ENCODE measurements at places on chromosomes 16 and 17.

GRCh38 chr17:38578229-38579082 is 27.3 kb downstream of the SRCIN1 start:
- no peak for DNase-seq

- no peak for DNase-seq
Measured at GRCh38 chr16:67930191-67930590, 1.5 kb downstream of the CTRL start.

DNA sequence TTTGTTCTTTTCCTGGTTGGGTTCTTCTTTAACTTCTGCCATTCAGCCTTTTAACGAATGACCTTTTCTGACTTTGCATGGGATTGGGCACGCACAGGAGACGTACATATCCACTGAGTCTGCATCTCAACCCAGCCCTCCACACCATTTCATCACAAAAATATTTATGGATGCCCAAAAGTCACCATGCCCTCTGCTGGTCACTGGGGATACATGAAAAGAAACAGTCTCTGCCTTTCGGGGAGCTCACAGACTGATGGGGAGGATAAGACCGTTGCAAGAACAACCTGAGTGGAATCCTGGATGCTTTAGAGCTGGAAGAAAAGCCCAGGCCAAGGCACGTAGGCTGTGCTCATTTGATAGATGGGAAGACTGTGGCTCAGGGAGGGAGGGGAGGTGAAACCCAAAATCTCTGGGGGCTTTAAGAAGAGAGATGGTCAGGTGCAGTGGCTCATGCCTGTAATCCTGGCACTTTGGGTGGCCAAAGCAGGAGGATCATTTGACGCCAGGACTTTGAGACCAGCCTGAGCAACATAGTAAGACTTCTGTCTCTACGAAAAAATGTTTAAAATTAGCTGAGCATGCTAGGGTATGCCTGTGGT is 7.9 kb upstream of the MT2A start:
- DNase-seq: no peak

DNA sequence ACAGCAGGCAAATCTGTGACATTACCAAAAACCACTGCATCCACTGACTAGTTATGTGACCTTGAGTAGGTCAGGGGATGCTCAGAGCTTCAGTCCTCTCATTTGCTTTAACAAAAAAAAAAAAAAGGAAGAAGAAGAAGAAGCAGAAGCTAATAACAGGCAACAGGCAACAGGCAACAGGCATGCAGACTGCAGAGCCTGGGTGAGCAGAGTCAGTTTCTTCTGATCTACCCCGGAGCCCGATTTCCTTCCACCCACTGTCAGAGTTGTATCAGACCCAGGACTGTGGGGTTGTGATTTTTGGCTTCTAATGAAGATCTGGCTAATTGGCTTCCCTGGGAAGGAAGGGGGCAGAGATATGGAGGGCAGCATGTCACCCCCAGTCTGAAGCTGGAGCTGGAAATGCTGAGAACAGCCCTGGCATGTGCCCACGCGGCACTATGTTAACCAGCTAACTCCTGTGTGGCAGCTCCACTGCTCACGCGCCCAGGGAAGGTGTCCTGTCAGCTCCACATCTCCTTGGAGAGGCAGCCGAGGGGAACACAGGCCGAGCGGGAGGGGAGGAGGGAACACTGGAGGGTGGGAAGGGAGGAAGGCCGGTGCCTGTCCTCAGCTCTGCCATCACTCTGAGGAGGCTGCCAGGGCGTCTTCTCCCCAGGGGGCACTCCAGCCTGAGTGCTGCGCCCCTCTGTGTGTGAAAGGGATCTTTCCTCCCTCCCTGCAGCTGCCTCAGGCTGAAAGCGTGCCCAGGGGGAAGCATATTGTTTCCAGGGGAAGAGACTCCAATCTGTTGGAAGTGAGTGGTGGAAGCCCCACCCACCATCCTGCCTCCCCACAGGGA is 17.6 kb downstream of the SRCIN1 start:
- no peak for DNase-seq

GRCh38 chr17:49861150-49861884 is 13.4 kb upstream of the TAC4 start:
- no peak for DNase-seq

GRCh38 chr16:1963806-1964505 is 670 bp downstream of the RPS2 start:
- DNase-seq: no peak

GRCh38 chr16:73418051-73418450 is 370.1 kb upstream of the ZFHX3 start:
- DNase-seq: no peak

DNA sequence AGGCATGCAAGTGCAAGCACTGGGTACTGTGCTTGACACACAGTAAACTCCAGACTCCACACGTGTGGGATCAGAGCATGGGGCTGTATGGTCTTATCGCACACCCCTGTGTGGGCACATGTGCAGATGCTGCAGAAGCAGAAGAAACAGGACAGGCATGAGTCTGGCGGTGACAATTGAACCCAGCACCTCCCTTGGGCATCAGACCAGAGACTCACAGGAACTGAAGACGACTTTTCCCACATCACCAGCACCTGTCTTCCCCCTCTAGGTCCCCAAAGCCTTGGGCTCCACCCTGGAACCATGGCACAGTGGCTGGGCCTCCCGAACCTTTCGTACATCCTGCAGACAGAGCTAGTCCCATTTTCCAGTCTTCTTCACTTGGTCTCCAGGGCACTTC is 126.4 kb upstream of the CDH5 start:
- DNase-seq: no peak

DNA sequence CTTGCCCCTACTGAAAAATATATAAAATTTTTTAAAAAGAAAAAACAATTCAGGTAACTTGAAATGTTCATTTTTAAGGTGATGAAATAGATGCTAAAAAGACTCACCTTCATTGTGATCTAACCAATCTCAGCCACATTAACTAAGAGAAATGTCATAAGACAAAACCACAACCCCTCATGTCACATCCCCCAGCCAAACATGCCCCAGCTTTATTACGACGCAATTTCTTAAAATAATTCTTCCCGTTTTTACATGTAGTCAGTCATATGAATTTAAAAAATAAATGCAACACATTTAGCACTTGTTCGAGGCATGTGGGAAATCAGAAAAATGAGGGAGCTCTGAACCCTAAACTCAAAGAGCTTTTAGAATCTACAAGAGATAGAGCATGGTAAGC is 9.5 kb downstream of the AMFR start:
- no peak for DNase-seq

DNA sequence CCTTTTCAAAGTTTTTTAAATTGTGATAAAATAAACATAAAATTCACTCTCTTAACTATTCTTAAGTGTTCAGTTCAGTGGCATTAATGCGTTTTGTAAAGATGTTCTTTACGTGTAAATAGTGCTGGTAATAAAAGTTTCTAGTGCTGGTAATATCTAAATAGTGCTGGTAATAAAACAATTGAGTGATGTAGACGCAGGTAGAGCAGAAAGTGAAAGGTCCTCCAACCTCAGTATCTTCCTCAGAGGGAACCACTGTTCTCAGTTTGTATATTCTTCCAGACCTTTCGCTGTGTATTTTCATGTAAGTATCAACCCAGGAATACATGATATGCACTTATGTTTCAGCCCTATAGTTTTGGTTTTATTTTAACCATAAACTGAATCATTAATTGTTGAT is 53.1 kb downstream of the CLEC16A start:
- no peak for DNase-seq

DNA sequence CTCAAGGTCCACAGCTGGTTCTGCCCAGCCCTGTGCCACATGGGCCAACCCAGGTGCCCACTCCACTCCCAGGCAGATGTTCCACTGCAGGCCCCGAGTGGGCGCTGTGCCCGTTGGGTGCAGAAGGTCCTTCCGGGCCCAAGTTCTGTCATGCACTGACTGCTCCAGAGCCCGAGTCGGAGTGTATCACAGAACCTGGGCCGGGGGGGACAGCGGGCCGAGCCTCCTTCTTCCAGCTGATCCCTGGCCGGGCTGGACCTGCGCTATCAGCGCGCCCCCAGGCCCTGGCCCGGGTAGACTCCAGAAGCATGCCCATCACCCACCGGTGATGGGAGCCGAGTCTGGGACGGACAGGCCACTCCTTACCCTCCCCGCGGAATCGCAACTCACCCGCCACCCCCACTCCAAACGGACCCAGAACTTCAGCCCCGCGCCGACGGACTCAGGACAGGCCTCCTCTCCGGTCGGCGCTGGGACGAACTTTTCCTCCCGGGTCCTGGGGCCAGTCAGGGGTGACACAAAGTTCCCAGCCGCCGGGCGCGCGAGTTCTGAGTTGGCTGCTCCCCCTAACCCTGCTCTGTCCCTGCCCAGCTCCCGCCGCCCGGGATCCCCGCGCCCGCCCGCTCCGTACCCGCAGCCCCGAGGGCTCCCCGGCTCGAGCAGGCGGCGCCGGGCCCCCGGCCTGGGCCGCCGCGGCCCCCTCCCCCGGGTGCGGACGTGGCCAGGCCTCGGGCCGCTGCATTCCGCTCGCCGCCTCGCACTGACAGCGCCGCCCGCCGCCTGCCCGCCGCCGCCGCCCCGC is at the start of gene COPZ2:
COPZ2 (minus strand) TSS at position 762 of the 802 bp plus-strand sequence; CDS start at position 742, 20 bp downstream.
- DNase-seq: no peak

GRCh38 chr16:17324451-17324850 is 146.3 kb downstream of the XYLT1 start:
- no peak for DNase-seq

DNA sequence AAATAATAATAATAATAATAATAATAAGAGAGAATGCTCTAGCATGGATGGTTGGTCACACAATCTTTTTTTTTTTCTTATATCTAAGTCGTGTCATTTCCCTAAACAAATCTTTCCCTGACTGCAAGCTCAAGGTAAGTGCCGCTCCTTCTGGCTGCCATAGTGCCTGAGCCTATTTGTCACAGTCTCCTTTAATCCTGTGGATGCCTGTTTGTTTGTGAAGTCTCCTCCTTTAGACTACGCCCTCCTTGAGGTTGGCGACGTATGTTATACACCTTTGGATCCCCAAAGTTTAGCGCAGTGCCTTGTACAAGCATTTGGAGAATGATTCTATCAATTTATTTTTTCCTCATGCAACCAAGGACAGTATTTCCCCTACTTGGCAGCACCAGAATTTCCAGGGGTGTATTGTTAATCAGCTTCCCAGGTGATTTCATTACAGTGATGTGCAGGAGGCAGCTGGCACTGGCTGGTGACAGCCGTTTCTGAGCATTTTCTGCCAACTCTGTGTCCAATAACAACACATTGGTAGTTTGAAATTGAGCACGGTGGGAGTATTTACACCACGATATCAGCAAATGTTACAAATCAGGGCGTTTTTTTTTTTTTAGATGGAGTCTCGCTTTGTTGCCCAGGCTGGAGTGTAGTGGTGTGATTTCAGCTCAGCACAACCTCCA is 26.6 kb downstream of the TMEM238L start:
- DNase-seq: no peak

- no peak for DNase-seq
Measured at GRCh38 chr16:23802776-23803175, 33.0 kb upstream of the PRKCB start.
